ENCODE measurements at places on chromosomes 13 and 19.

- DNase-seq = no peak
Observed at GRCh38 chr13:75399168-75399878, 82.6 kb downstream of the TBC1D4 start.

GRCh38 chr13:26820871-26821270 is 60.3 kb upstream of the GPR12 start:
- DNase-seq = no peak

- no peak for DNase-seq
Observed at GRCh38 chr13:109381546-109382180, 404.7 kb downstream of the IRS2 start.

DNA sequence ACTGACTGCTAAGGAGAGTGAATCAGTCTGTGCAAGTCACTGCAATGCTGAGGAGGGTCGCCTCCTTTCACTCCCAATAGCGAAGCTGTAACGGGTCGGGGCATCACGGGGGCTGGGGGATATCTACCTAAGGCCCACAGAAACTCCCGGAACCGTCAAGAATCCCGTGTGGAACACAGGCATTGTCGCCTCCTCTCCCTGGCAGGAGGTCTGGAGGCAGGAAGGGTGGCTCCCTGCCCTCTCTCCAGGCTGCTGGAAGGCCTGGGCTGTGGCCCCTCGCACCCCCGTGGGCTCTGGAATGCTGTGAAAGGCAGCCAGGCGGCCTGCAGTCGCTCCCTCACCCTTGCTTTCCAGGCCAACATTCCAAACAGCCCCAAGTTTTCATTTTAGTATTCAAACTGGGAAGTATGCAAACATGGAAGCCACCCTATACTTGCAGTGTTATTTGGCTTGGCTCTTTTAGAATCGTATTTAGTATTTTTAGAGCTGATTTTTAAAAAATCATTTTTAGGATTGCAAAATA is 109.4 kb downstream of the CRYL1 start:
- DNase-seq = no peak

Measured in cerebellar nuclear complex (tissue), 1 donor.